Stimulated activated CD4-positive, alpha-beta T cell treated with anti-CD3 and anti-CD28 coated beads, Interleukin-4, amount 100 ng/mL, for 1 hour (primary cell): ENCODE measurements at places on chromosomes 7 and 10.

DNA sequence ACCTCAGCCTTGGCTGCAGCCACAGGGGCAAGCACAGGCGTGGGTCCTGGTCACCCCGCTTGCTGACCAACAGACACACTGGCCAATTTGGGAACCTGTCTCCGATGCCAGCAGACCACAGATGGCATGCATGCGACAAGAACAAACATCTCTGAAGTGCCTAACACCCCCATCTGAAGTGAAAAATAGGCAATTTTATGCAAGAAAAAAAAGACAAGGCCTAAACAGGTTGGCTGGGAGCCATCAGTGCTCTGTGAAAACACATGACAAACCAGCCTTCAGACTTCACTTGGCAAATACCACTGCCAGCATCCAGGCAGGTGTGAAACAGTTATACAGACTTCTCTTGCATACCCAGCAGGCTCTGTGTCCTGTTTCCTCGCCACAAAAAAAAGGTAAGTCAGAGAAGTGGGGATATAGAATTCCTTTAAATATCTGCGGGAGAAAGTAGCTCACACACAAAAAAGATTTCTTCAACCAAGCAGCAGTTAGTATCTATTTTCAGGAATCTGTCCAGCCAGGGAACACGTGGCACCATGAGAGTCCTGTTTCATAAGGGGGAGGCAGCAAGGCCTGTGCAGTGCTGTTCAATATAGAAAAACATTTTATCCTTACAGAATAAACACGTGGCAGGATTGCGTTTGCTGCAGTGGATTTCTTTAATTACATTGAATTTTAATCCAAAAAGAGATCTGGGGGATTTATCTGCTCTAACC, 293.4 kb upstream of the MKLN1 start:
- no peak for DNase-seq

- DNase-seq, result no peak
These were observed 311.9 kb downstream of the HGF start for GRCh38 chr7:81457852-81458522.

DNA sequence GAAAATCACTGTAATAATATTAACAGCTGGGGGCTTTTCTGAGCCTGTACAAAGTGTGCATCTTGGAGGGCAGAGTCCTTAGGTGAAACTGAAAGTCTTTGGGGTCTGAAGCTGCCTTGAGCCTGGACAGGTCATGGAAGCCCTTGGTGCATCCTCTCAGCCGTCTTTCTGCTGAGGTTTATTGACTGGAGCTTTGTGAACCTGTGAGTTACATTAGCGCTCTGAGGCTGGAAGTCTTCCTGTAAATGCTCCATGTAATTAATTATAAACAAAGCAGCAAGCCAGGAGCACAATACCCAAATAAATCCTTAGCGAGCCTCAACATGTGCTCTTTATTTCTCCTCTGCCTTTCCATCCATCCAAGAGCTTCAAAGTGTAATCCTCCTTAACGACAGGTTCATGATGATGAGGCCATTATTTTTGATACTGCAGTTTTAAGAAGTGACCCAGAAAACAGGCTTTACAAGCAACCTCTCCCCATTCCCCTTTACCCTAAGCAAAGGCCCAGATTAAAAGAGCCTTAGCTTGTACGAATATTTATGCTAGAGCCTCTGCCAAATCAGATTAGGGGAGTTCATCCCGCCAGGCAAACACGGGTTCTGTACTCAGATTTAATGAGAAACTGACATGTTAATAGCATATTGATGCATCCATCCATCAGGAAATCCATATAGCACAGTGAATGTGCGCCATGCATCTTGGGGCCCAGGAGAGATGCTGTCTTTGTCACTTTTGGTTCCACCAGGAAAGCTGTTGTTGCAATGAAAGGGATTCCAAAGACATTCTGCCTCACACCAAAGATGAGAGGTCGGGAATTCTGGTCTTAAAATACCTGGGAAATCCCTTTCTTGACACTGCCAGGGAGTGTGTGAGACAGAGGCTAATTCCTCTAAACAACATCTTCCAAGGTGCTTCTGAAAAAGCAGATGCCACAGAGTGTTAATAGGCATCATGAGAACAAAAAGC, 118.1 kb downstream of the ANLN start:
- no peak for DNase-seq

GRCh38 chr10:118374404-118374803, 32.3 kb upstream of the FAM204A start:
- DNase-seq, result no peak

- DNase-seq, result no peak
These were observed 471.7 kb downstream of the GRM8 start for GRCh38 chr7:126780993-126781392.

DNA sequence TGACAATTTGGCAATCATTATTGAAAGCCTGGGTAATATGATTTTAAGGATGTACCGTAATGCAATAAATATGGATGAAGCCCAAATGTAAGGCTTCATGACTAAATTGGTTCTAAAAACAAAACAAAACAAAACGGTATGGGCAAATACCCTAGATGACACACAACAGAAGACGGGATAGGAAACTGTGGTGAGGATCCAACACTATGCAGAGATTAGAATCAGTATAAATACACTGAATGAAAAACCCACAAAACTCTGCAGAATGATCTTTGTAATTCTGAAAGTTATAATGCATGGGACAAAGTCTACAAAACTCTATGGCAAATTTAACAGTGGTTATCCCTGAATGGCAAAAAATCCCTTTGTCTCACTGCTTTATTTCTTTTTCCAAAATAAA, 57.6 kb downstream of the MALSU1 start:
- DNase-seq, result no peak

GRCh38 chr10:70265032-70265689, 18.6 kb downstream of the NPFFR1 start:
- DNase-seq, result no peak

GRCh38 chr10:80489371-80490112, 35.4 kb downstream of the TSPAN14 start:
- no peak for DNase-seq

DNA sequence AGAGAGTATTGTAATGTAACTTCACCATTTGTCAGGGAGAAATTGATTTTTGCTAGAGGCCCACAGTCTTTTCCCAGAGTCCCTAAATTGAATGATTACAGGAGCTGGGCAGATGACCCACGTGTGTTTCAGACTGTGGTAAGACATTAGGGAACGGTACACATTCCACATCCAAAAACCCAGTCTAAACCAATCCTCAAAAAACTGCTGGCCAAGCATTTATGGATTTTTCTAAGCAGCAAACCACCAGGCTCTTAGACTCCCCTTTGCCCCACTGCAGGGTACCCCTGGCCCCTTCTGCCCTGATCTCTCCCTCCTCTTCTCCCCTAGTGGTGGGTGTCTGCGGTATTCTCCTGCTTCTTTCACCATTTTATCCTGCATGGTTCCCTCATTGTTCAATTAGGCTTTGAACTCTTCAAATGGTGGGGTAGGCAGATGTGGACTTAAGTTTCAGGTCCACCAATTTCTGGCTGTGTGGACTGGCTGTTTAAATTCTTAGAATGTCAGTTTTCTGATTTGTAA, 135.5 kb upstream of the SORCS3 start:
- no peak for DNase-seq

GRCh38 chr10:62243647-62243997, 25.0 kb downstream of the RTKN2 start:
- no peak for DNase-seq

DNA sequence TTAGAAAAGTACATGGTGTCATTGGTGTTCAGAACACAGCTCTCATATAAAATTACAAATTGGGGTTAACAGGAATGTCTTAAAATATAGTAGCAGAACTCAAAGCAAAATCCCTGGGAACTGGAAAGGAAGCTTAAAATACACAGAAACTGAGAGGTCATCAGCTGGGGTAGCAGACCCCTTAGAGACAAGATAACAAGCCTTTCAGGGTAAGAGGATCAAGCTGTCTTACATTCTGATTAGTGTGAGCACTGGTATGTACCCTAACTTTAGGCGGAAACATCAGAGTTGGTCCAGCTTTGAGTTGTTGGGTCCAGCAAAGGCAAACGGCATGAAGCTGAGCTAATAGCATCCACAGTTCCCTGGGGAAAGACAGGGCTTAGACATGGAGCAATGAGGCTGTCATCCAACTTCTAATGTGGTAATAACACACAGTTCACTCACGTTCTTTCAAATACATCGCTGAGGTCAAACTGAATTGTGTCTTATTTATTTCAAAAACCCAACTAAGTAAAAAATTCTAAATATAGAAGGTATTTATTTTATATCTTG, 32.6 kb downstream of the ARHGAP21 start:
- DNase-seq, result no peak

DNA sequence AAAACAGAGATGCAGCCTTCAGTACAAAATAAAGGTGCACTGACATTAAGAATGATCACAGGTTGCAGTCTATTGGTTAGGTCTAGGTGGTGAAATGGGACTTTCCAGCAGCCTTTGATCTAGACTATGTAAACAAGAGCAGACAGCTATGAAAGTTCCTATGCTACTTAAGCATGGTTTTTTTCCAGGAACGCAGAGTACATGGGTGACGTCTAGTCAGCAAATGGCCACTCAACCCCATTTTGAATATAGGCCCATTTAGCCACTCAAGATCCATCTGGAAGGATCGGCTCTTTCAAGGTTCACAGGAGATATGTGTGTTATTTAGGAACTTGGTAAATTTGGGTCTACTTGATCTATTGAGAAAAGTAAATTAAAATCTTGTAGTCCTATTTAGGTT, 1424.6 kb upstream of the LRRTM3 start:
- DNase-seq, result no peak

DNA sequence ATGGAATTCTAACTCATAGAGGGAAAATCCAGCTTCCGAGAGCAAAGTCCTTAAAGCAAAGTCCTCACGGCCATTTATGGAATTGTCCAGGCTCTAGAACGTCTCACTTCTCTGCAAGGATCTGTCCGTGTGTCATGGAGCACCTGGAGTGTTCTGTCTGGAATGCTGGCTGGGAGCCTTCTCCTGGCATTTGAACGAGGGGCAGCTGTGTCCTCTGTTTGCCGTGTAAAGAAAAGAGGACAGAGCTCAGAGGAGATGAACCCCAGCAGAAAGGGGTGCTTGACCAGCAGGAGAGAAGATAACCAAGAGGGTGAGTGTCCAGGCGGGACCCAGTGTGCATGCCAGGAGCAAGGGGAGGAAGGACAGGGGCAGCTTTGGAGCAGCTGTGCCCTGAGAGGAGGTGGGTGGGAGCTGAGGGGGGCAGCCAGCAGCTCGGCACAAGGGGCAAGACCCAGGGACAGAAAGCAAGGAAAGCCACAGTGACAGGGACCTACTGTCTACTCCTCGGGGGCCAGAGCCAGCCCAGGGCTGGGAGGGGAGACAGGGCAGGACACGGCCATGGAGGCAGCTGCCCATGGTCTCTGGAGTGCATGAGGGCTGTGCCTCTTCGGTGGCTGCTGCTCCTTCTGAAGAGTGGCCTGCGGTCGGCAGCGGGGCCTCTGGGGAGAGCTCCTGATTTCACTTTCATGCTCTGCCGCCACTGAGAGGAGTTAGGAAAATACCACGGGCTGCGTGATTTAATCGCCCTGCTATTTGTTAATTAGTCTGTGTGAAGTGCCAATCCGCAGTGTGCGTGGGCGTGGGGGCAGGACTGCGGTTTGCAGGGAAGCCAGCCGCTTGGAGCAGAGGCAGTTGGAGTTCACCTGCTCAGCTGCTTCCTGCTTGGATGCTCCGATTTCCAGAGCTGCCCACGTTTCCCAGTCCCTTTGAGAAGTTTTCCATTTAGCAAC, 149.3 kb upstream of the SHH start:
- peak; percentile 26 for DNase-seq

DNA sequence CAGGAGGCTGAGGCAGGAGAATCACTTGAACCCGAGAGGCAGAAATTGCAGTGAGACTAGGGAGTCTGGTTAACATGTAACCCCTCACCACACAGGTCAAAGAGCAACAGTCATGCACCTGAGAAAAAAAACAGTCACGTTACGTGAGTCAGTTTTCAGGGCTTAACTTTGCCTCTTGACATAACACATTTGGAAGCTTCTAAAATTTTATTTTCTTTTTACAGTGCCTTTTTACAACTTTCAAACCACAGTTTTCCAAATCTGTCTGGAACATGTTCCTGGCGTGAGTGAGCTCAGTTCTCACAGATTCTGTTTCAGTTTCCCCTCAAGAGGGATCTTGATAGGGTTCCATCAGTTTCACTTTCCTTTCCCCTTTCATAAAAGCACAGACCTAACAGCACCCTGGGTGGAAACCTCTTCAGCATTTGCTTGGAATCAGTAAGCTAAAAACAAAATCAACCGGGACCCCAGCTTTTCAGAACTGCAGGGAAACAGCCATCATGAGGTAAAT, 4.4 kb downstream of the IFIT3 start:
- DNase-seq, result no peak

DNA sequence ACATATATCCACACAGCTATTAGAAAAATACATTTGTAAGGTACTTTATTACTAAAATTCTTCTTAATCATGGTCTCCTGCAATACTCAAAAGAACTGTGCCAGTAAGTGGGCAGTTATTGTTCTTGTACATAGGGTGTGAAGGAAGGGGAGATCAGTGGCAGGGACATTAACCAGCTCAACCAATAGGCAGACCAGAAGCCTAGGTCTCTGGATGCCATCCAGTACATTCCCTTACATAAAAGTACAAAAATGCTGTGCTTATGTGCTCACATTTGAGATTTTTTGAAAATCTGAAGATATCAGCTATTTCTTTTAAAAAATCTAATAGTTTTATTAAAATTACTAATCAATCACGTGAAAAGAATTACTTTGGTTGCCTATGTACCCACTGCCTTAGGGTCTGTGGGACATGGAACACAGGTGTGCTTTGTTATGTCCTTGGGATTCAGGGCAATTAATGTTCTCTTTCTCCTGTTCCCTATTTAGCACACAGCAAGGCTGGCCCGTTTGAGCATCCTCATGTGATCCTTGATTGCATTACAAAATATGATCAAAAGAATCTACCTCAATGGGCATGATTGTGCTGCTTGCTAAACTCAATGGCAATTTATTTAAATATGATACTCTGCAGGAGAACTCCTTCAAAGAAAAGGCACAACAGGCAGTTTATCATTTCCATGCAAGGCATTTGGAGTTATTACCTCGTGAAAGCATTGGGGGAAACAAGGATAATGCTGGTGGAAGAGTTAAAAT, 22.7 kb downstream of the TWIST1 start:
- DNase-seq, result no peak

DNA sequence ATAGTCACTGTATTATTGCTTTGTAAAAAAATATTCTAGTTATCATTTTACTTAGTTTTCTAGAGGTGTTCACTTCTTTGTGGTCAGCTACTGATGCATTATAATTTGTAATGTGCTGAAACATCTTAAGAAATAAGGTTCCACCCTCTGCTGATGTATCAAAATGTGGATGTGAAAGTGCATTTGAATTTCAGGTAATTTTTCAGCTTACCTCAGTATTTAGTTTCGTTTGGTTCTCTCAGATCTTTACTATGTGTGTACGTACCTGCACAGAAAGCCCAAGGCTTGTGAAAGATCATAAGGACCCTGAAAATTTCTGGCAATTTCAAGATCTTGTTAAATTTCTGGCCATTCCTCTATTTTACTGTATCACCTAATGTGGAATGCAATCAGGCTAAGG, 542.3 kb upstream of the TPK1 start:
- no peak for DNase-seq

DNA sequence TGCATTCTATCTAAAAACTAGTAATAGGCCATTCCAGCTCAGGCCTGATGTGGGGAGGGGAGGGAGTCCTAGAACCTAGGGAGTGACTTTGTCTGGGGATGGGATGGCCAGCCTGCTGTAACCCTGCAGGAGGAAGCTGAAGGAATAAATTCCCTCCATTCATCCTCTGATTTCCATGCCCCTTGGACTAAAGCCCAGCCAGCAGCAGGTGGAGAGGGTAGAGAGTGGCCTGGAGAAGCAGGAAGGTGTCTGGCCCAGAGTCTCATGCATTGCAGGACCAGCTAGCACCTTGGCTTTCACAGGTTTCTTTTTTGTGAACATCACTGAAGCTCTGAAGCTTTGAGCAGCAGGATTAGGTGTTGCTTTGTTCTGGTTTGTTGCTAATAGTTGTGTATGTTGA, 32.8 kb upstream of the CDH23 start:
- no peak for DNase-seq
